Stimulated activated CD8-positive, alpha-beta memory T cell treated with anti-CD3 and anti-CD28 coated beads, Interleukin-15, amount 100 ng/mL, for 24 hours (primary cell): ENCODE measurements at places on chromosomes 6 and 20.

DNA sequence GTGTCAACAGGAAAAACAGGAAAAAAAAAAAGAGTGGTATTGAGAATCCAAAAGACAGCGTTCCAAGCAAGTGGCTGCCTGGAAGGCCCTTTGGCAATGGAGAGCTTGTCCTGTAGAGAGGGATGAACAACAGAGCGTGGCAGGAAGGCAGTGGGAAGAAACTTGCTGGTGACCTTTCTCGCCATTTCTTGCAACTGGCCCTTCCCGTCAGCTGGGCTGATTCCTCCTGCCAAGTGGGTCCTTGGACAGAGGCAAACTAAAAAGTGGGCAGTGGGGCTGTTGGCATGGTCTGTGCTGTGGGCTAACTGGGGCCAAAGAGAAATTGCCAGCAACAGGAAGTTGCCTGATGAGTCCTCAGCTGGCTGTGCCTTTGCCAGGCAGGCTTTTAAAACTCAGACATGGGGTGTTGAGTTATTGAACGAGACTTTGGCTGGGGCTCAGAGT, 43.9 kb upstream of the CLDN20 start:
- no peak for DNase-seq

GRCh38 chr6:28980852-28981430, 24.2 kb downstream of the ZNF311 start:
- DNase-seq = no peak

DNA sequence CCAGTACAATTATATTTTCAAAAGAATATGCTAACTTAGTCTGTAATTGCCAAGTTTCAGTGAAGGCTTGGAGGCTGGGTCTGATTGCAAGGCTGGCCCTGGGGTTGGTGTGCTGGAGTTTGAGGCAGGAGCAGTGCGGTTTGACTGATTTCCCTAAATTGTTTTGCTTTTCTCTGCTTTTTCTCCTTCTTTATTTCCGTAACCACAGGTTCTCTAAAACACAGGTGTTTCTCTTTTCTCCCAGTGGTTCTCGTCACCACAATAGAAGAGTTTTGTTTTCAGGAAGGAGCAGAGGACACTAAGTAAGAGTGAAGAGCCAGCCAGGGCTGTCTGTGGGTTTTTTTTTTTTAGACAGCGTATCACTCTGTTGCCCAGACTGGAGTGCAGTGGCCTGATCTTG, 8.2 kb upstream of the SNX9 start:
- no peak for DNase-seq

DNA sequence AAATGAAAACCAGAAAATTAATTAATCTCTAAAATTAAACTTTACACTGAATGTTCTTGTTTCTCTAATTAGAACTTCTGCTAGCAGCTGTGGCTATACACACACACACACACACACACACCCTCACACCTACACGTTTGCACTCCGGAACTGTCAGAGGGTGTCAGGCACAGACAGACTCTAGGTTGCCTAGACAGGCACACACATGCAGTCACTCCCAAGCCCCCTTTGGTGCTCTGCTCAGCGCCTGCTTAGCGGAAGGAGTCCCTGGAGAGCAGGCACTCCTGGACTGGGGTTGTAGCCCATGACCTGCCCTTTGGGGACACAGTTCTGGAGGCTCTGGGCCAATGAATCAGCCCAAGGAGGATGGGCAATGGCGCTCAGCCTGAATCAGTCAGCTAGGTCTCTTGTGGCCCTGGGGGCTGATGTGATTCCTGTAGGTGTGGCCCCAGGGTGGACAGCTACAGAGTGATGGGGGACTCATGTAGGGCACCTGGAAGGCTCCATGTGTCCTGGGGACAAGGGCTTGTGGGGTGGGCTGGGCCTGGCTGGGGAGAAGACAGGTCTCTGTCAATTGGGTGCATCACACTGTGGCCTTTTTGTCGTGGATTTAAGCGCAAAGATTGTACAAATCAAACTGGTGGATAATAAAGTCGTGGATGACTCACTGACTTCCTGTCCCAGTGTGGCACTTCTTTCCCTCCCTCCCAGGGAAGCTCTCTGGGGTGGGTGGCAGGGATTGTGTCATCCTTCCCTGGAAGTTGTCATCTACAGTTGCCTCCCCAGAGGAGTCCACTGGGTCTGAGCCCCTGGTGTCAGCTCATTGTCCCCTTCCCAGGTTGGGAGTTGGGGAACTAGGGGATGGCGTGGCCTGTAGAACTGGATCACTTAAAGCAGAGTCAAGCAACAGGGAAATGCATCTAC, 8.8 kb downstream of the TMEM151B start:
- DNase-seq = no peak

DNA sequence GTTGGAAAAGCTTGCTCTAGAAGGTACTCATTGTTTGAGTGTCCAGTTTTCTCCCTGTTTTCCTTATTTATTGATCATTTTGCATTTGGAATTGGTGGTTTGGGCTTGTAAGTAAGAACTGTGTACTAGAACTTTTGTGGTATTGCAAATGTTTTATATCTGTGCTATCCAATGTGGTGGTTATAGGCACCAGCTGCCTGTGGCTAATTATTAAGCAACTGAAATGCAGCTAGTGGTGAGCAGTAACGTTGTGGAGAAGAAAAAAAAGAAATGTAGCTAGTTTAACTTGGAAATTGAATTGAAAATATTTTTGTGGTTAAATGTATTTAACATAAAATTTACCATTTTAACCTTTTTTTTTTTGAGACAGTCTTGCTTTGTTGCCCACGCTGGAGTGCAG, 50.7 kb upstream of the MAPK13 start:
- no peak for DNase-seq

- no peak for DNase-seq
These were observed 5.8 kb downstream of the C6orf120 start for GRCh38 chr6:169707772-169708171.

- no peak for DNase-seq
These were observed 13.3 kb downstream of the ANKRD60 start for GRCh38 chr20:58215116-58215515.

DNA sequence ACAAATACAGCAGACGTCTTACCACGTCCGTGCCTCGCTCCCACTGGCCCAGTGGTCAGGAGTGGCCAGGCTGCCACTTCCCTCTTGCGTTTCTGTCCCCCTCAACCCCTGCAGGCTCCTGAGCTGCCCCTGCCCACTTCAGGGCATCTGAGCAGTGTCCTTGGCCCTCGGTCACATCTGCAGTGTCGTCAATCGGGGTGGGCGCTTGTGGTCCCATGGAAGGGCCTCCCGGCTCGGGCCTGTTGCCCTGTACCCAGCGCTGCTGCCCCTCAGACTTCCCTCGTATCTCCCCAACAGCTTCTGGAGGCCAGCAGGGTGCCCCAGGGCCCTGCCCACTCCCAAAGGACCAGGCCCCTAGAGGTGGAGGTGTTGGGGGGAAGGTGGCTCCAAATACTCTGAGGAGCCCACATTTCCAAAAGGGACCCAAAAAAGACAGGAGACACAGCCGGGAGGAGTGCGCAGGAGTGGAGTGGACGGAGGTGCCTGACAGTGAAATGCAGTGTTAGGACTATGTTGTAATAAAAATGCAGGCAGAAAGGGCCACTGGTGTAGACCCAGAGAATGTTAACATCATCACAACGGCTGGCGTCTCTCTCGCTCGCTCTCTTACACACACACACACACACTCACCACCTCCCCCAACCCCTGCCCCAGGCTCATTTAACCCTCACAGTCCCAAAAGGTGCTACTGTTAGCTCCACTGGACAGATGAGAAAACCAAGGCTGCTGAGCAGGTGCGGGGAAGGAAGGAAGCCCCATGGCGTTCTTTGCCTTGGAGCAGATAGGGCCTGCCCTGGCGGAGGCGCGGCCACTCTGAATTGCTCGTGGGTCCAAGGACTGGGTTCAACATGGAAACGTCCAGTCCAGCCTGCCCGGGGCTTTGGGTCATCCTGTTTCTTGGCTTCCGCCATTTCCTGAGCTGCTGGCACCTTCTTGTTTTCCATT, 343.9 kb downstream of the ZFAND3 start:
- no peak for DNase-seq

DNA sequence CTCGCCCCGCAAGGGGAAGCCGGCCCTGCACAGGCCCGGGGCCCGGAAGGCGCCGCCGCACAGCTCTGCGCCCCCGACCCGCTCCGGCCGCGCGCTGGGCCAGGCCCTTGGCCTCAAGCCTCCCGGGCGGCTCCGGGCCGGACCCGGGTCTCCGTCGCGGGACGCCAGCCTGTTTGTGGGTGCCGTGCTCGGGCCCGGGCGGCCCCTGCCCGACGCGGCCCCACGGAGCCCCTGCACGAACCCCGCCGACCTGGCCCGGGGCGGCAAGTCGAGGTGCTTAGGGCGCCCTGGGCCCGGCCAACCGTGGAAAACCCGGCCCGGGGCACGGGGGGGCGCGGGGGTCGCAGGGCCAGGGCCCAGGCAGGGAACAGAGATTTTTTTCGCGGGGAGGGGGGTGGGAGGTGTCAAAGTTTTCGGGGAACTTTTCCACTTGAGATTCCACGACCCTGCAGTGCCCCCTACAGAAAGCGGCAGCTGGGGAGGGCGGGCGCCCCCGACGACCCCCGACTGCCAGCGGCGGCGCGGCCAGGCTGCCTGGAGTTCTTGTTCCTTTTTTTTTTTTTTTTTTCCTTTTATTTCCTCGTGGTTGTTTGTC, 805 bp upstream of the STX16 start:
- no peak for DNase-seq

GRCh38 chr6:154218301-154218700, 138.3 kb downstream of the IPCEF1 start:
- DNase-seq = no peak

GRCh38 chr6:40887079-40887791, 151.8 kb downstream of the UNC5CL start:
- DNase-seq = no peak

DNA sequence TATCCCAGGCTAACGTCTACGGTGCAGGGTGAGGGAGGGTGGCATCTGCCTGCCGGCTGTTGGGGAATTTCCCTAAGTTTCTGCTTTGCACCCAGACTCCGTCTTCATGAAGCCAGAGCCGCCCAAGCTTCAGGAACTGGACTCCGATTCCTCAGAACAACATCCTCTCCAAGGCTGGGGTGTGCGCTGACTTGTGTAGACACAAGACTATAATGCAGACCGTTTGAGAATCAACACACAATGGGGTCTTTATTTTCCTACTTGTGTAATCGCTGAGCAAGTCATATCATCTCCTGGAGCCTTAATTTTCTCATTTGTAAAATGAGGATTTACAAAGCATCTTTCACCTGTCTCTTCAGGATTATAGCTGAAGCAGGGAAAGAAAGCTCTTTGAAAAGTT, 160.5 kb upstream of the AGPAT4 start:
- no peak for DNase-seq

GRCh38 chr20:41142919-41143318, 5.6 kb downstream of the PLCG1 start:
- DNase-seq = no peak

- no peak for DNase-seq
These were observed 39.6 kb downstream of the NDUFAF5 start for GRCh38 chr20:13824459-13824858.

- no peak for DNase-seq
These were observed 17.9 kb downstream of the CHMP4B start for GRCh38 chr20:33828967-33829560.
